ENCODE measurements at places on chromosomes 2 and 18.

DNA sequence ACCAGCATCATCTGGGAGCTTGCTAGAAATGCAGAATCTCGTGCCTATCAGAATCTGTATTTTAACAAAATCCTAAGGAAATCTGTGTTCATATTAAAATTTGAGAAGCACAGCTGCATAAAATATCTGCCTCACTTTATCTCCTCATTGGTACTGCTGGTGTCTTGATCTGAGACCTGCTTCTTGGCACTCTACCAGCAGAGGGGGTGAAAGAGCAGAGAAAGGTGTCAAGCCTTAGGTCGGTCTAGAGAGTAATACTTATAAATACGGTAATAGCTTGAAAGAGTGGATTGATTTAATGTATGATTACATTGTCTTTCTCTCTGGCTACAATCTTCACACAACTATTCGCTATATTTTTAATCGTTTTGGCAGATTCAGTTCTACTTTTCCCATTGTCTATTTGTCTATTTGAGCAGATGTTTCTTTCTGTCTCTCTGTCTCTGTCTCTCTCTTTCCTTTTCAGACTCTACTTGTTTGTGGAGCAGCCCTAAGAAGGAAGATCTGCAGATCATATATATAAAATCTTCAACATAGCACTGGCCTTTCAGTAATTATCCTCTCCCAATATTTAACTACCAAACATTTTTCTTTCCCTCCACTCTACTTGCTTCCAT is 1.7 kb upstream of the GCG start:
- DNase-seq = peak; percentile 34

DNA sequence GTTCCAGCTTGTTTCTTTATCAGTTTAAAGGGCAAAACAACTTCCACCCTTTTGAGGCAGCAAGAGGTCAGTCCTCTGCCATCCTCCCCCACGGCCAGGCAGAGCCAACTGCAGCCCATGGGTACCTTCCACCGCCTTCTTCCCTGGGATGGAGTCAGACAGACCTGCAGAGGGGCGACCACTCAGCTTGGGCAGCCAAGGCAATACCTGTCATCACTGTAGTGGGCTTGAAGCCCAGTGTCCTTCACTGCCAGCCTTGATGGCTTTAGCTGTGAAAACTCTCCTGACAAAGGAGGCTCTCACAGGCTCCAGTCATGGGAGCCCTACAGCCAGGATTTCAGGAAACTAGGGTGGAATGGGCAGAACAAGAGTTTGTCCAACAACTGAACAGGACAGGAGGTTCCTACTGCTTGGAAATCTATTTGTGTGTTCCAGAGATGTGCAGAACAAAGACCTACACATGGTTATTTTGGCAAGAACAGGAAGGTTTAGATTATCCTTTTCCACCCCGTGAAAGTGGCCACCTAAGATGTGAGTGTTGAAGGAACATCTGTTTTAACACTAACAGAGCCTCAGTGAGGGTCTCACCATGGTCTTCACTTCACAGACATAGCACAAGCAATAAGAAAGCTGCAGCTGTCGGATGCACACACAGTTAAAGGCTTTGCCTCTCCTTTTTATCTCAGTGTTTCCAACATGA is 93.9 kb upstream of the RMDN2 start:
- DNase-seq = no peak

GRCh38 chr2:62202019-62202722 is 6.3 kb downstream of the B3GNT2 start:
- no peak for DNase-seq

GRCh38 chr2:182186132-182186735 is 200.6 kb downstream of the PPP1R1C start:
- DNase-seq = no peak

DNA sequence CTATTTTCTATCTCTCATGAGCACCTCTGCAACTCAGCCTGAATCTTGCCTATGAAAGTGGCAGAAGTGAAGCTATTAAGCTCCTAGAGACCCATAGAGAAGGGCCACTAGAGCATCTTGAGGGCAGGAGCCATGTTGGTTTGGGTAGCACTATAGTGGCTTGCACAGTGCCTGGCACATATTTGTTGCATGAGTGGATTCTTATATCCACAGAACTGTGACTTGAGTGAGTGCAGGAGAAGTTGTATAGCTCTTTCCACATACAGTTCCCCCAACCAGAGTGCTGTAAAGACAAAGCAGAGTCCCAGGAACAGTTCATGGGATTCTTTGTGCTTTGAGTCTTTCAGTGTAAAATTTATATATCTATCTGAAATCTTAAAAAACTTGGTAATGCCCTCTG is 205.5 kb upstream of the FOSL2 start:
- no peak for DNase-seq
